ENCODE measurements at places on chromosomes 3 and 15. TPM values are rescaled to one million over a fixed set of nuclear protein-coding genes. Genes with fewer than 3 reads are reported as not detected.

GRCh38 chr3:45628746-45629145 is 34.2 kb downstream of the LIMD1 start:
- DNase-seq: no peak

DNA sequence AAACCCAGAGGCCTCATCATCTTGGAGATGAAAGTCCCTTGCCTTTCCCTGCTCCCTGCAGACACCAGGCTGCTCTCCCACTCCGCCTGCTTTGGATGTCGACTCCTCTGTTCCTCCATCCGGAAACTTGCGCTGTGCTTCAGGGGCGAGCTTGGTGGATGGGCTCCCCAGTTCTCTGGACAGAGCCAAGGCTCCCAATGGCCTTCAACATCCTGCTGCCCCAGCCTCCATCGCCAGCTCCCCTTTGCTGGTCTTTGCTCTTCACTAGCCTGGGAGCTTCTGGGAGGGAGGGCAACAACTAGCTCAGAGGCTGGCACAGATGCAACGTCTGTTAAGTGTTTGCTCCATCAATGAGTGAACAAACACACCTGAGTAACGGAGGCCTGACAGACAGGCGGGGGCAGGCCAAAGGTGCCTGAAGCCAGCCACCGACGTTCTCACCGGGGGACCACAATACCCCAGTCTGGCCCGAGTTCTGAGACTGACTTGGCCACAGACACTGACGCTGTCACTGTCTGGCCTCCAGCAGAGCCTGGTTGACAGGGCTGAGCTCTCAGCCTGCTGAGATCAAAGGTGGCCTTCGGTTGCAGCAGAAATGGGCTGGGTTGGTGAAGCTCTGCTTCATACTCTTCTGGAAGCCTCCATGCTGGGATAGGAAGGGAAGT is 39.0 kb downstream of the RGMA start:
- no peak for DNase-seq

DNA sequence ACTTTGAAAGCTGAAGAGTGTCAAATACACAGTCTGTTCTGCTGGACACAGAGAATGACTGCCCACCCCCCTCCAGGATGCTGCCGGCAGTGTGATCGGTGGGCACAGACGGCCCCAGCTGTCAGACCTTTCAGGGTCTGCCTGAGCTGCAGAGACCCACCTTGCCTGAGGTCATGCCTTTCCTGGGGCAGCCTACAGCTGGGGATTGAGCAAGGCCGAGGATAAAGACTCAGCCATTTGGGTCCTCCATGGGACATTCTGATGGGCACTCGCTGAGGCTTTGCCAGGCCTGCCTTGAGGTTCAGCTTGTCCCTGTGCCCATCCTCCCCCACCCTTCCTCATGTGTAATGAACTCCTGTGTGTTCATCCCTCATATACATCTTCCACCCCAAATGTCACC is 102.3 kb upstream of the SMAD3 start:
- DNase-seq: no peak

GRCh38 chr3:56919797-56920195 is 118.0 kb upstream of the ARHGEF3 start:
- DNase-seq: no peak

DNA sequence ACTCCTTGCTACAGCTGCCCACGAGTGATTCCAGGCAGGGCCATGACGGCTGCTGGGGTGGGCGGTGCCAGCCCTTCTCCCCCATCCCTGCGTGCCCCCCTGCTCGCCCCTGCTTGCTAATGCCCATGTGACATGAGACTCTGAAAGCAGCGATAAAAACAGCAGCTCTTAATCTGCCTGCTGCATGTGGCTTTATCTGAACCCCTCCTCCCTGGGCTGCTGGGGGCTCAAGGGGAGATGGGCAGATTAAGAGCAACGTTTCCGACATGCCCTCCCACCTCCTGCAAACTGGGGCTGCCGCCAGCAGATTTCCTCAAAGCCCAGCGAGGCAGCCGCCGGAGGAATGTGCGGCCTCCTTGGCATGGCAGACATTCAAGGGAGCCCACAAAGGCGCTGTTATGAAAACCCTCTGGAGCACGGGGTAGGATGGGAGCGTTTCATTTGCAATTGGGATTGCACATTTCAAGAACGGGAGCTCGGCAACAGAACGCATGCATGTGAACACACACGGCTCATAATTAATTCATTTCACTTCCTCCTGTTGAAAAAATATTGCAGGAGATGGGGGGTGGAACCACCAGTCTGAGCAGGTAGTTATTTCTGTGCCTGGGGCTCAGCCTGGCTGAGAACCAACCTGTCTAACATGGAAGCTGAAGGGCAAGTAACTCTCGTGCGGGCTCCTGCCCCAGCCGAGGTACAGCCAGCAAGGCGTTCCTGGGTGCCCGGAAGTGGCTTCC is 504.2 kb upstream of the PROK2 start:
- no peak for DNase-seq

- no peak for DNase-seq
Observed at GRCh38 chr3:117201901-117202774, 492.6 kb downstream of the TUSC7 start.

DNA sequence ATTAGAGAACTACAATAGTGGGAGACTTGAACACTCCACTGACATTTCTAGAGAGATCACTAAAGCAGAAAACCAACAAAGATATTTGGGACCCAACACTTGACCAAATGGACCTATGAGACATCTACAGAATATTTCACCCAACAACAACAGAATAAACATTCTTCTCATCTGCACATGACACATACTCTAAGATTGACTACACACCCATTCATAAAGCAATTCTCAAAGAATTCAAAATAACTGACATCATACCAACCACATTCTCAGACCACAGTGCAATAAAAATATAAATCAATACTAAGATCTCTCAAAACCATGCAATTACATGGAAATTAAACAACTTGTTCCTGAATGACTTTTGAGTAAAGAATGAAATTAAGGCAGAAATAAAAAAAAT is 473.7 kb downstream of the LPP start:
- no peak for DNase-seq

GRCh38 chr3:193396451-193397244 is 18.1 kb upstream of the ATP13A5 start:
- DNase-seq: no peak

GRCh38 chr3:148773805-148774204 is 53.8 kb upstream of the CPB1 start:
- DNase-seq: no peak

- DNase-seq: no peak
Observed at GRCh38 chr3:140250945-140251344, 316.0 kb downstream of the CLSTN2 start.

GRCh38 chr3:139414608-139415224 is 25.3 kb upstream of the COPB2 start:
- no peak for DNase-seq

DNA sequence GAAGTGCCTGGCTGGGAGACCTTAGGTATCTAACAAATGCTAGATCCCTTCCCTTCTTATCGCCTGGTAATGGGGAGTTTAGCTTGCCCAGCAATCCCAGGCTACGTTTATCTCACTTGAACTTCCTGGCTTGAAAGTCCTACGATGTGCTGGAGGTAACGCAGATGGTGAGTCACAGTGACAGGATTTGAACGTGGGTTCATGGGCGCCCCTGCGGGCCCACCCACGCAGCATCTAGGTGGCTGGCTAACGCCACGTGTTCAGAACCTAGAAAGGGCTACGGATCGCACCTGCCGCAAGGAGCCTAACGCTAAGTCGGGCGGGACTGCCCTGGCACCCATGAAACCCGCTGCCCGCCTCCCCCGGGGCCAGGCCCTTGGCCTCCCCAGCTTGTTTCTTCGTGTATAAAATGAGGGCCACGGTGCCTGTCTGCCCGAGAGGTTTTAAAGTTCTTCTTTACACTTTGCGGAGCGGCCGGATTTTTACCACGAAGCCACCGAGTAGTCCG is 600 bp upstream of the USP3 start:
- no peak for DNase-seq

DNA sequence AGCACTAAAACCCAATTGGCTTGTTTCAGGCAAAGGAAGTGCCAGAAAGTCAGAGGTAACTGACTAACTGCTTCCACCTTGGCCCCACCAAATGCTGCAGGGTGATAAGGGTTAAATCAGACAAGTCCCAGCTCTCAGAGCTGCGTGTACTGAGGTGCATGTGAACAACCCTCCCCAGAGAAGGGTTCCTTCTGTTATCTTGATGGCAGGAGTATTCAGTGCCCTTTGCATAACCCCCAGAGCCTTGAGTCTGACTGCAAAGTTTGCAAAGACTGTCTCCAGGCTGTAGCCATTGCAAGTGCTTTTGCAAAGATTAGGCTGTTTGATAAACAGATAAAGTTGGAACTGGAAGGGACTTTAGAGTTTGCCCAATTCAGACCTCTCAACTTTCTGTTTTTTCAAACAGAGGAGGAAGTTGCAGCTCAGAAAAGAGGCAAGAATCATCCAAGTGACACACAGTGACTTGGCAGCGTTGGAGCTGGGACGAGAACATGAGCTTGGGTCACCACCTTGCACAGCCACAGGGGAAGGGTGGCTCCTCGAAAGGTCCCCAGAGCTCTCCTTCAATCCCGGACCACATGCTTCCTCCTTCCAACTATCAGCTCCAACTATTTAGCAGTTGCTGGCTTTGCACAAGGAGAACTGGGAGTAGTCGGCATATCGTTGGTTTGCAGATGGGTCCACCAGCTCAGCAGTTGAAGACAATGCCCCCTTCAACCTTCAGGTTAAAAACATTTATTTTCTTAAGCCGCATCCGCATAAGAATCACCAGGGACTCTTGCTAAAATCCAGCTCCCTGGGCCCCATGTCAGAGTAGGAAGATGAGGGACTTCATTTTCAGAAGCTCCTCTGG is 224.8 kb upstream of the HES1 start:
- DNase-seq: no peak

DNA sequence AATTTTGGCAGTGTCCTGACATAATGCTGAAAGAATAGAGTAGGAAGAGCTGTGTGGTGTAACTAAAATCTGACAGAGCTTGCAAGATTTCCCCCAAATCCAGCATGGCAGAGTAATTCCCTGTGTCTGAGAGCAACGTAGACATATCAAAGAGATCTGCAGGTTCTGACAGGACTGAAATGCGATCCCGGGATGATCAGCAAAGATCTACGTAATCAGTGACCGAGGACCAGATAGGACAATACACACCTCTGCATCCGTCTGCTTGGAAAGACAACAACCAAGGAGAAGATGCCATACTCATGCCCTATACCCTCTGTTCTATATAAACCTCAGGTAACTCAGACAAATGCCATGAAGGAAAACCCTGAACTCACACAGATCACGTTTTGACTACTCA is 26.6 kb upstream of the SYNPR start:
- DNase-seq: no peak

GRCh38 chr3:197709135-197709534 is 27.6 kb downstream of the RUBCN start:
- DNase-seq: no peak

- DNase-seq: no peak
Observed at GRCh38 chr3:187011915-187012314, 81.6 kb downstream of the ST6GAL1 start.

GRCh38 chr15:98888820-98889479 is 118.6 kb downstream of the PGPEP1L start:
- DNase-seq: no peak

GRCh38 chr15:39581793-39582285 is 960 bp downstream of the THBS1 start:
- peak; percentile 45 for DNase-seq

DNA sequence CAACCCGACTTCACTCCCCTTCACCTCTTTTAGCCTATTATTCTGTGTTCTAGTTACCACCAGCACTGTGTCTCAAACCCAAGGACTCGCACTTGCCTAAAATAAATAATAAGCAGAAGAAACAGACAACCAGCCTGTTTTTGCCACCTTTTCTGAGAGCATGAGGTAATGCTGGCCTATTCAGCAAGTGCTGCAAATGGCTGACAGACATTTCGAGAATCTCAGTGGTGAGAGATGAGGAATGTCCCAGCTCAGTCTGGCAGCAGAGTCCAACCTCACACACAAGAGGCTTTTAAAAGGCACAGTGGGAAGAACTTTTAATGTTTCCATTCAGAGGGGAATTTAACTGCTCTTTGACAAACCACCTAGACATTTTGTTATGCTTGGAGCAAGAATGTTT is 143.3 kb upstream of the GMNC start:
- no peak for DNase-seq

GRCh38 chr15:101469520-101470288 is 19.8 kb downstream of the PCSK6 start:
- no peak for DNase-seq

DNA sequence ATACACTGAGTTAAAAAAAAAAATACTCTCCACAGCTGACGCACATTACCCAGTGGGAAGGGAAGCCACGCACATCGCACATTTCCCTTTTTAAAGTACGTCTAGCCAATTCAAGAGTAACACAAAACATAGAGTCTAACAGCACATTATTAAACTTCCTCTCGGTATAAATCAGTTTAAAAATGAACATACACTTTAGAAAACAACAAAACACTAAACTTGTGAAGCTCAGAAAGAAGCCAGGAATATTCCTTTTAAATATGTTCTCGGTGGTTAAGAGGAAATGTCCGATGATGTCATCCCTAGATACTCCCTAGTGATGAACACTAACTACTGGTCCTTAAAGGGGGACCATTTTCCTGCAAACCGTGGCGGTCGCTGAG is 721 bp downstream of the MYEF2 start:
- peak; percentile 53 for DNase-seq

DNA sequence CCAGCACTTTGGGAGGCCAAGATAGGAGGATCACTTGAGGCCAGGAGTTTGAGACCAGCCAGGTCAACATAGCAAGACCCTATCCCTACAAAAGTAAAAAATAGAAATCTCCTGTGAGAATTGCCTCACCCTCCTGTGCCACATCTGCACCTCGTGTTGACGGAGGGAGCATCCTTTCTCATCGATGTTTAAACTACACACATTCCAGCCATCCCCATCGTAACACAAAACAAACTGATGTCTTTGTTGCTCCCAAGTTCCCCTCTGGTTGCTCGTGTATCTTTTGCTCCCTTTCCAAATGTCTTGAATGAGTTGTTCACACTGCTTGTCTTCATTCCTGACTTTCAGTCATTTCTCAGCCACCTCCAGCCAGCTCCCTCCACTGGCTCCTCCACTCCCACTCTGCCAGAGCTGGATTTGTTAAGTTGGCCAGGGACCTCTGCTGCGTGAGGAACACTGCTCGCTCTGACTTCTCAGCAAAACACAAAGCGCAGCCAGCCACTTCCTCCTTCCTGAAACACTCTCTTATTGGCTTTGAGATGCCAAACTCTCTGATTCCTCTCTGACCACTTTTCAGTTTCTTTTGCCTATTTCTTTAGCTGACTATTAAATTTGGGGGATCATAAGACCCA is 53.6 kb upstream of the ATP13A3 start:
- no peak for DNase-seq

STRIT1 gene
- polyA plus RNA-seq: 2.0 TPM

NR2F2 gene
- 364 TPM for polyA plus RNA-seq

EIF4A2 gene
- 815 TPM for polyA plus RNA-seq

EPHA6 gene
- polyA plus RNA-seq: 0.73 TPM

AADAC gene
- 0.14 TPM for polyA plus RNA-seq

SOX2 gene
- polyA plus RNA-seq: 0.80 TPM

RASGRP1 gene
- 11.4 TPM for polyA plus RNA-seq

ROPN1 gene
- not detected for polyA plus RNA-seq

RASL12 gene
- polyA plus RNA-seq: 5.7 TPM

TRIM42 gene
- polyA plus RNA-seq: not detected

FSIP1 gene
- 1.4 TPM for polyA plus RNA-seq

TRH gene
- polyA plus RNA-seq: 0.63 TPM

XCR1 gene
- not detected for polyA plus RNA-seq

Data from renal cortex interstitium (tissue), 15 donors.